ENCODE measurements at places on chromosomes 6 and 20.

DNA sequence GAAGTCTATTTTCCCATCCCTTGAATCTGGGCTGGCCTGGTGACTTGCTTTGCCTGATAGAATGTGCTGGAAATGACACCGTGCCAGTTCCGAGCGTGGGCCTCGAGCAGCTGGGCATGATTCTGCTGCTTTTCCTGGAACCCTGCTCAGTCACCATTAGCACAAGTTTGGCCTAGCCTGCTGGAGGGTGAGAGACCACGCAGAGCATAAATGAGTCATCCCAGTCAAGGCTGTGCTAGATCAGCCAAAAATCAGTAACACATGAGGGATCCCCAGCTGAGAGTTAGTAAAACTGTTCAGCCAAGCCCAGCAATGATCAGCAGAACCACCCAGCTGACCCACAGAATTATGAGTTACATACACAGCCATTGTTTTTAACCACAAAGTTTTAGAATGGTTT lies 74.8 kb upstream of the TOP1 start:
- no peak for DNase-seq

GRCh38 chr6:141210901-141211300 lies 921.8 kb upstream of the GJE1 start:
- no peak for DNase-seq

GRCh38 chr6:45658958-45659357 lies 281.2 kb upstream of the SUPT3H start:
- DNase-seq = no peak

DNA sequence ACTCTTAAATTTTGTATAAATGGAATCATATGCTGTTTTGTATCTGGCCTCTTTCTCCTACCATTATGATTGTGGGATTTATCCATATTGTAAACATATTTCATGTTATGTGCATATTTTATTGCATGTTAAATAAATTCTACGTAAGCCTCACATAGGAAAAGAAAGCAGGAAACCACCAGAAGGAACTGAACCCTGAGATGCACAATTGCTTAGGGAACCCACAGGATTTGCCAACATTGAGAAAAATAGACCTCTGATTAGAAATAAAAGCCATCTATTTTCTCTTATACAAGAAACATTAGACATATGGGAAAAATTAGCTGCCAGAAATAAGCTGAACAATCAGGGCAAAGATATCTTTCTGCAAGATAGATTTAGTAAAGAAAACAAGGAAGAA lies 111.2 kb upstream of the CARMIL1 start:
- DNase-seq = no peak

- DNase-seq = no peak
These were observed 748.6 kb upstream of the HS3ST5 start for GRCh38 chr6:115091461-115091860.

- DNase-seq = no peak
These were observed 2.8 kb upstream of the MYO6 start for GRCh38 chr6:75746221-75746620.

DNA sequence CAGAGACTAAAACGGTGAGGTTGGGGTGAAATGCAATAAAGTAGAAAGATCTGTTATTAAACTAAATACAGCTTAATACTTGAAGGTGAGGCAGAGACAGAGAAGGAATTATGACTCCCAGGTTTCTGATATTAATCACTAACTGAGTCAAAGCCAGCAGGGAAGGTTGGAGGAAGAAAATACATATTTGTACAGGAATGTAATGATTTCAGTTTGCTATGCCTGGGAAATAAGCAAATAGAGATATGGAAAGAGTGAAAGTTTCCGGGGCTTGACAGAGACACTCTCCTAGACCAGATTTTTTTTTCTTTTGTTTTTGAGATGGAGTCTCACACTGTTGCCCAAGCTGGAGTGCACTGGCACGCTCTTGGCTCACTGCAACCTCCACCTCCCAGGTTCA lies 76.8 kb downstream of the PTPRK start:
- DNase-seq = no peak

DNA sequence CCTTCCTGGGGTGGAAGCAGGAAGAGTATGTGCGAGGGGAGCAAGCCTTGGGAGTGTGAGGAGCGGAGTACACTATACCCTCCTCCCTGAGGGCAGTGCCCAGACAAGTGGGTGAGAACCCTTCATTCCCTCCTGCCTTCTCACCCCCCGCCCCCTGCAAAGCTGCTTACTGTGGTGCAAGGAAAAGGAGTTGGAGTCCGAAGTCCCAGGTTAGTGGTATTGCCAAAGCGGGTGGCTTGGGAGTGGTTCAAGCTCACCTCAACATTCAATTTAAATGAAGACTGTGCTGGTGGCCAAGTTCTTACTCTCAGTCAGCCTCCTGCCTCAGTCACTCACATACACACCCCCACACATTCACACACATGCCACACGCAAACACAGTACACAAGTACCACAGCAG lies 74.7 kb upstream of the PRDM1 start:
- DNase-seq = no peak

DNA sequence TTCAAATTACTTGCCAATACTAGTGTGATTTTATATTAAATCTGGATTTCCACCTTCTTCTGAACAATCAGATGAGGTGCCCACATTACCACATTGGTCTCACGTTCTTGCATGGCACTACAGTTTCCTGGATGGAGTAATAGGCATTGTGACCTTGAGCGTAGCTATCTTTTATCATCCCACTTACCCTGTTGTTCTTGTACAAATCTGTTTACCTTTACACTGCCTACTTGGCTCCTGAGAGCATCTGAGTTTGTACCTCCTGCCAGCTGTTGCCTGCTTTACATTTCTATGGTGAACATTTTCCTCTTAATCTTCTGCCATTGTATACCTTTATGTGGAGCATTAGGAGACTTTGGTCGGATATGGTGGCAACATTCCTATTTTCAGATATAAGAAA lies 90.7 kb downstream of the AKAP7 start:
- DNase-seq = no peak
